ENCODE measurements at places on chromosomes 4 and X. TPM values are rescaled to one million over a fixed set of nuclear protein-coding genes. Genes with fewer than 3 reads are reported as not detected.
A peak's percentile ranks its signal among the peaks of the same experiment; 100 is the strongest.

DNA sequence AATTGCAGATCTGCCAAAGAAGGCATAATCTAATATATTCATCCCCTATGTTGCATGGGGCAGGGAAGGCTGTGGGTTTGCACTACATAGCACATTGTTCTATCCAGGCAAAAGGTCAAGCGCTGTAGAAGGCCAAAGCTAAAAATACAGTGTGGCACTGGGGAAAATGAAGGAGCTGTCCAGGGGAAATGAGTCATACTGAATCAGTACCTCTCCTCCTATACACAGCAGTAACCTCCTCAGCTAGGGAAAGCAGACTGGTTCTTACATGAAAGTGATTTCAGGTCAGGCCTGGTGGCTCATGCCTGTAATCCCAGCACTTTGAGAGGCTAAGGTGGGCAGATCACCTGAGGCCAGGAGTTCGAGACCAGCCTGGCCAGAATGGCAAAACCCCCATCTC is 31.0 kb upstream of the SLC25A4 start:
- peak; percentile 85 for DNase-seq

Gene KLKB1
- total RNA-seq = not detected

- DNase-seq = peak; percentile 15
These were observed 24.0 kb downstream of the CYTL1 start for GRCh38 chr4:4995103-4995907.

Gene TMEM187
- total RNA-seq = 5.3 TPM

DNA sequence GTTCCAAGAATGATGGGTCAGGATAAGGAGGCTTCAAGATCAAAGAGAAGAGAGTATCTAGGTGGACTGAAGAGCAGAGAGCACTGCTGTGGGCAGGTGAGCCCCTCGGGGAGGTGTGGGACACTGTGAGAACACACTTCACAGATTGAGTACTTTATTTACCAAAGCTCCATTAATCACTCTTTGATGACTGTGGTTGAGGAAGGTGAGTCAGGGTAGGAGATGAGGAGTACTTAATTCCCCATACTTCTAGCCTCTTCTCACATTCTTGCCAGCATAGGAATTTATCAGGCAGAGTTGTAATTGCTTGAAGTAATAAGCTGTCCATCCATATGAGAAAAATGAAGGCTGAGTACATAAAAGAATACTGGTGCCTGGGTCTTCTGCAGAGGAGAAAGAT is 375.3 kb downstream of the PCDH10 start:
- DNase-seq = no peak

DNA sequence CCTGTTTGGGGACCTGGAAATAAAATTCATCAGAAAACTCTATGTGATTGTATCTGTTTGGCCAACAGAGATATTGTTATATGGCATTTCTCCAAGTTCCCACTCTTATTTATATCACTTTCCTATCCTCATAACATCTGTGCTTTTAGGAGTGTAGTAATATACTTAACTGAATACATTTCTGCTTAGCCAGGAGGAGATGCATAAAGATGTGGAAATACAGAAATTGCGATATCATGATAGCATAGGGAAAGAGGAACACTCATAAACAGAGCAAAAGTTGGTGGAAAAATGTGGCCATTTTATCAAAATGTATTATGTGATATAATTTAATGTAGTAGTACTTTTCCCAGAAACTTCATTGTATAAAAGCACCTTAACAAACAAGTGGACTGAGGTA is 46.1 kb upstream of the TSPAN7 start:
- no peak for DNase-seq

Gene GLRB
- 4.8 TPM for total RNA-seq

Gene AREG
- 0.32 TPM for total RNA-seq

Gene PABPC1L2A
- total RNA-seq = not detected

Gene KIF4A
- total RNA-seq = 13.9 TPM

- DNase-seq = no peak
These were observed 1587.9 kb upstream of the ADGRL3 start for GRCh38 chr4:59612235-59612634.

Gene SFRP2
- total RNA-seq = not detected

GRCh38 chrX:19789376-19789775 is 98.0 kb downstream of the SH3KBP1 start:
- DNase-seq = no peak

DNA sequence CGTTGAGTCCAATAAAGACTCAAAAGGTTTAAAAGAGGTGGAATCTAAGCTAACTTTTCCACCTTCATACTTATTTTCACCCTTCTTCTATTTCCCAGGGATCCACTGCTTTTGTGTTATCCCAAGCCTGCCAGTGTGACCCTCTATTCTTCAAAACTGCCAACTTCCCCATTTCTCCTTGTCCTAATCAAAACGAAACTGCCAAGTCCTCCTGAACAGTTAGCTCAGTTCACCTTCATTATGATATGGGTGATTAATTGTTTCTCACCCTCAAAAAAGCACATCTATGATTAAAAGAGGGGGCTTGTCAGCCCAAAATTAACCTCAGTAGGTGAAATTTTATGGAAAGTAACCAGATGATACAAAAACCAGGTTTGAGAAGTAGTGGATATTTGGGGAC is 108.4 kb downstream of the GUCY2F start:
- DNase-seq = no peak

- no peak for DNase-seq
These were observed 157.1 kb upstream of the PGRMC2 start for GRCh38 chr4:128444544-128445302.

DNA sequence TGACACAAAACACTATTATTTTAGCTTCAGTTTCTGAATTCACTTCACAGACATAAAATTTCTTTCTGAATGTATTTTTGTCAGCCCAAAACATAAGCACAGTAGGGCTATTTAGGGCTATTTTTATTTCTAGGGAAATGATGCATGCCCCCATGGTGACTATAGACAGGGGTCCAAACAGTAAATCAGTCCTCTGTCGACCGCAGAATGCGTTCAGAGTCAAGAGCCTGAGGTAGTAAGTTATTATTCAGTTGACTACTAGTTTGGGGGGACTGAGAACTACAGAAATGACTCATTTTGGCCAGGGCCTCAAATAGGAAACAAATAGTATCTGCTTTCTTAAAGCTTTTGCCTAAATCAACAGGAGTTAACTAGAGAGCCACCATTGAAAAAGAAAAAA is 414.4 kb downstream of the AFF2 start:
- DNase-seq = no peak

DNA sequence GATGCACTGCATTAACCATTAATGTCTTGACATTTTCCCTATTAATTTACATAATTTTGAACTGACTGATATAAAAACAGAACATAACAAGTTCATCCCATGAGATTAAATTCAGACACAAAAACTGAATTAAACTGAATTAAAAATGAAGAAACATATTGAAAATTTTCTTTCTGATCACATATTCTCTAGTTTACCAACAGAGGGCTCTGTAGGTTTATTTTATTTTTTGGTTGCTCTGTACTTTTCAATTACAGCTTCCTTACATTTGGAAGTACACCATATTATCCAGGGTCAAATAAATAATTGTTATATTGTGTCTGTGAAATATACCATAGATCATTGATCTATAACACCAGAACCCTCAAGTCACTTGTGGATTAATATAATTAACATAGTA is 27.3 kb upstream of the CT83 start:
- DNase-seq = no peak

DNA sequence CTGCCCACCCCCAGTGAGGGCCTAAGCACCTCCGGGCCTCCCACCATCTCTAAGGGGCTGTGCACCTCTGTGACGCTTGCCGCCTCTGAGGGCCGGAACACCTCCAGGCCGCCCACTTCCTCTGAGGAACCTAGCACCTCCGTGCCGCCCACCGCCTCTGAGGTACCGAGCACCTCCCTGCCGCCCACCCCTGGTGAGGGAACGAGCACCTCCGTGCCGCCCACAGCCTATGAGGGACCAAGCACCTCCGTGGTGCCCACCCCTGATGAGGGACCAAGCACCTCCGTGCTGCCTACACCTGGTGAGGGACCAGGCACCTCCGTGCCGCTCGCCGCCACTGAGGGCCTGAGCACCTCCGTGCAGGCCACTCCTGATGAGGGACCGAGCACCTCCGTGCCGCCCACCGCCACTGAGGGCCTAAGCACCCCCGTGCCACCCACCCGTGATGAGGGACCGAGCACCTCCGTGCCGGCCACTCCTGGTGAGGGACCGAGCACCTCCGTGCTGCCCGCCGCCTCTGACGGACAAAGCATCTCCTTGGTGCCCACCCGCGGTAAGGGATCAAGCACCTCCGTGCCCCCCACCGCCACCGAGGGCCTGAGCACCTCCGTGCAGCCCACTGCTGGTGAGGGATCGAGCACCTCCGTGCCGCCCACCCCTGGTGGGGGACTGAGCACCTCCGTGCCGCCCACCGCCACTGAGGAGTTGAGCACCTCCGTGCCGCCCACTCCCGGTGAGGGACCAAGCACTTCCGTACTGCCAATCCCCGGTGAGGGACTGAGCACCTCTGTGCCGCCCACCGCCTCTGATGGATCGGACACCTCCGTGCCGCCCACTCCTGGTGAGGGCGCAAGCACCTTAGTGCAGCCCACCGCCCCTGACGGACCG is 977 bp downstream of the MAGEE1 start:
- DNase-seq = no peak

Gene PF4V1
- total RNA-seq = not detected

Gene LRCH2
- 3.4 TPM for total RNA-seq

- no peak for DNase-seq
These were observed 218.7 kb upstream of the S100G start for GRCh38 chrX:16431266-16431665.

DNA sequence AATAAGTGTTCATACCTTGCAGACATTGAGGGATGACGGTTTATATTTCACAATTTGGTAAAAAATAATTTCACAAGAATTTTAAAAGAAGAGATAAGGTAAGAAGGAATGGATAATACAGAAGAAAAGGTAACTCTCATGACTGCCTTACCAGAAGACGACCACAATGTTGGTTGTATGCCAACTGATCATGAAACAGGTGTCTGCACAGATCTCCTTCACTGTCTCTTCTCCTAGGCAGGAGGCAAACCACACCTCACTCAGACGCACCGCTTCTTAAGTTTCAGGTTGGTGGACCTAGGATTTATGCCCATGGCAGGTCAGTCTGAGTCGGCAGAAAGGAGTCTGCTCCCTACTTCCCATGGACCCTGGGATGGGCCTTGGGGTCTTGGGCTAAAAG is 177.2 kb downstream of the VSIG4 start:
- no peak for DNase-seq

Gene SNCA
- total RNA-seq = 120 TPM

GRCh38 chrX:117839544-117839943 is 277.1 kb downstream of the KLHL13 start:
- no peak for DNase-seq

DNA sequence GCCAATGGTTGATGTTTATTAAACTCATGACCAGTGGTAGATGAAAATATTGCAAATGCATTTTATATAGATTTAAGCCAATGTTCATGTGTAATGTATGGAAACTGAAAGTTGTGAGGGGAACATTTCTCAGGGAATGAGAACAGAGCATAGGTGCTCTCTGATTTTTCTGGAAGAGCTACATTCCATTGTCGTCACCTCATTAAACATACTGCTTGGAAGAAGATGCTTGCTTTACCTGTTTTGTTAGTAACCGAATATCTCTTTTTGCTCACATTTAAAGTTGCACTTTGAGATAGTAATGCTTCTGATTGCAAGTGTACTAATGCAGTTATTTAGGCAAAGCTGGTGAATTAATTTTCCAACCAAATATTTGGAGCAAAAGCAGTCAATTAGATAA is 93.8 kb upstream of the CLCN4 start:
- no peak for DNase-seq

GRCh38 chrX:74902806-74903205 is 22.4 kb downstream of the NEXMIF start:
- no peak for DNase-seq

GRCh38 chr4:102871772-102872171 is 3.0 kb downstream of the CISD2 start:
- no peak for DNase-seq

Gene TRIM60
- not detected for total RNA-seq
